Stimulated activated CD4-positive, alpha-beta T cell treated with anti-CD3 and anti-CD28 coated beads, Interleukin-12 subunit alpha, Interleukin-12 subunit beta, amount 100 ng/mL, for 48 hours (primary cell): ENCODE measurements at places on chromosomes 12 and 14.

DNA sequence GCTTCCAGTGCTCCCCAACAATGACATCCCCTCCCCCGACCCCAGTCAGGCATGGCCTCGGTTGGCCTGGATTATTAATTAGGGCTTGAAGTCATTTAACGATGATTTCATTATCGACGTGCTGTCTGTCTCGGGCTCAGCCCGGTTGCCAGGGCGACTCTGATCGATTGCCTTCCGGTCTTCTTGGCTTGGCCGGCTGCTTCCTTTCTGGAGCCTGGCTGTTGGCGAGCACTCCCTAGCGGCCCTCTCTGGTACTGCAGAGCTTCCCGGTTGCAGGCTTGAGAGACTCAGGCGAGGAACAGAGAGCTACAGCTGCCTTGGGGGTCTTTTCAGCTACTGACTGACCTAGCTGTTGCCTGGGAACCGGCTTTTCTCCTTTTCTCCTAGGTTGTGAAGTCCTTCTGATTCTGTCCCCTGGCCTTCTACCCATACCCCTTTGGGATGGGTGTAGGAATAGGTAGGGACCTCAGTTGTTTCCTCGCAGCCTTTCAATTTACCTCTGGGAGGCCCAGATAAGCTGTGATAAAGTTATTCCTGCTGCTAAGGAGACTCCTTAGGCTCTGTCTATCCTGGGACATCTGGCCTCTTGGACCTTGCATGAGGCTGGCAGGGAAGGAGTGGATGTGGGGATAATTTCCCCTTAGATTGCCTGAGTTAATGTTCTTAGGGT lies 5.5 kb upstream of the CISTR start:
- peak; percentile 92 for DNase-seq

DNA sequence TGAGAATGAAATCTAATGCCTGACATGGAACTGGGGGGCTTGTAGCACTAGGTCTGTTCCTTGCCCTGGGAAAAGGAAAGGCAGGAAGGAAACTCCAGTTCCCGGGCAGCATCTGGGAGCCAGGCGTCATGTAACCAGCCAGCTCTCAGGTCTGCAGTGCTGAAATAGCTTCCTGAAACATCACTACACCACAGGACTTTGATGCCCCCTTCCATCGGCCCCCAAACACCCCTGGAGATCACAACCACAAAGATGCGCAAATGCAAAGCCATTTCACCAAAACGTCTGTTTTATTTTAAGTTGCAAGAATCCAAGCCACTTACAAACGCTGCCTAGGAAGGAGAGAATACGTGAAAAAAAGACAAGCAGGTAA lies 40.9 kb downstream of the KCTD10 start:
- DNase-seq = no peak

DNA sequence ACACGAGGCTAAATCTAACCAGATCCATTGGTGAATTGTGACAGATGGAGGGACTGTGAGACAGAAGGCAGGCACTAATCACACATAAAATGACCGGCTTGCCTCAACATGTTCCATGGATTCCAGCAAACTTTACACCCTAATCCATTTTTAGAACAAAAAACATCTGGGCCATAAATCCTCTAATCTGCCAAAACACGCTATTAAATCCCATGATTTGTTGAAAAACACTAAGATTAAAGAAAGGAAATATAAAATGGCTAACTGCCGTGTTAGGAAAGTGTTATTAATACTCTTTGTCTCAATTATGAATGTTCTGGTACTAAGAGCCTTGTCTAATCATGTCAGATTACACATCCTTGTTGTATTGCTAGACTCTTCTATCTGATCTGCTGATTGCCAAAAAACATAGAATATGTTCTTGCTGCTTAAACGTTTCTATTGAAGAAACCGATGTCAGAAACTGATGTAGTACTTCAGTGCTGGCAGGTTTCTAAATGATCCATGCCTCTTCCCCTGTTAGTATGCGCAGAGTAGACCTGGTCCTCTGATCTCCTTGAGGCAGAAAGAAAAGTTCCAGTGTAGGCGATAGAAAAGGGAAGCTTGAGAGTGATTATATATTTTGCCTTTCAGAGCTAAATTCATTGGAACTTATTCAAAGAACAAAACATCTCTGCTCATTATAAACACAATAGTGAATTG lies 384.9 kb downstream of the SOX5 start:
- no peak for DNase-seq

DNA sequence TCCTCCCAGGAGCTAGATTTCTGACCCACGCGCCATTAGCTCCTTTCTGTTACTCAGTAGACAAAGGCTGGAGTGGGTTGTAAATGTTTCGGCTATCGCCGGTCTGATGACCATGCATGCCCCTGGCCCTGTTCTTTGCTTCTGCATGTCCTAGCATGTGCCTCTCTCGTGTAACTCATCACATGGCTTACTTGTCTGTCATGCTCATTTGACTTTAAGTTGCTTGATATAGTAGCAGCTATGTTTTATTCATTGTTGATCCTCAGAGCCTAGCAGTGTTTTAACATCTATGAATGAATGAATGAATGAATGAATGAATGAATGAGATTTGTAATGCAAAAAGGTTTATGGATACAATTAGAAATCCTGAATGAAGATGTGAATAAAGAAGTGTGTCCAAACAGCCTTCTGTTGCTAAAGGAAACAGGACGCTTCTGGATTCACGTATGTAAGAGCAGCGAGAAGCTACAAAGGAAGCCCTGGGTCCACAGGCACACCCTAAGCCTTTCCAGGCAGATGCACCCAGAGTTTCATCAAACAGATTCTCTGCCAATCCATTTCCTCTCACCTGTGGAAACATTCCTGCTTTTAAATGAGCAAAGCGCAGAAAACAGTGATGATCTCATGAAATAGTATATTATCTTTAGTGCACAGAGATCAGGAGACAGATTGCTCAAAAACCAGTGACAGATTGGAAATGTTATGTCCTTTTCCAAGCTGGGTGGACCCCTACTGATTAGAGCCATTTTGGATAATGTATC lies 3.4 kb downstream of the GSG1 start:
- no peak for DNase-seq

GRCh38 chr12:104615048-104615561 lies 158.4 kb downstream of the CHST11 start:
- no peak for DNase-seq

- DNase-seq = no peak
Measured at GRCh38 chr12:93245543-93245942, 132.2 kb upstream of the NUDT4 start.

GRCh38 chr14:96806836-96807235 lies 9.7 kb downstream of the VRK1 start:
- no peak for DNase-seq

GRCh38 chr12:7339675-7340074 lies 35.8 kb downstream of the ACSM4 start:
- no peak for DNase-seq

DNA sequence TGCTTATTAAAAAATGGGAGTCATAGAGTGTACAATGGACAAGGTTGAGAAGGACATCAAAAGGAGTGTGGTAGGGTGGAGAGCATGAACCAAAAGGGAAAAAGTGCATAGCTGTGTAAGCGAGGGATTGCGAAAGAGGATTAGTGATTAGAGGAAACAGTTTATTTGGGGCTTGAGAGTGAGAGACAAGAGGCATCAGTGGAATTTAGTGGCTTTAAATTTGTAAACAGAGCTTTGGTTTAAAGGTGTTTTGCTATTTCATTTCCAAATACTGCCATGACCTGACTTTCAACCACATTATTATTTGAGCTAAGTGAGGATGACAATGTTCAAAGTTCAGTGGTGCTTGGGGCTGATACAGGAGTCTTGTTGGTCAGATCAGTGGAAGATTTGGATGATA lies 53.4 kb downstream of the SLC16A7 start:
- DNase-seq = no peak

DNA sequence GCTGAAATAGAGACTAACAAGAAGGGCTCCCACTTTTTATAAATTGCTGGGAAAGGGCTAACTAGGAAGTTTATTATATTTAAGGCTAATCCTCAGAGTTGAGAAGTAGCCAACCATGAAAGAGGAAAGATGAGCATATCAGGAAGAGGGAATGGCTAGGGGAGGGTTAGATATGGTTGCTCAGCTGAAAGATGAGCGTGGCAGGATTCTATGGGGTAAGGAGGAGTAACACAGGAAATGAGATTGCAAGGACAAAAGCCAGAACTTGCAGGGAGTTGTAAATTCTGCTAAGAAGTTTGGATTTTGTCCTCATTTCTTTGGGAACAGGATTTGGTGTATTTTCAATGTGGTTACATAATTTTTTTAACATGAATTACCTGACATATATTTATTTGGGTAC lies 127.4 kb upstream of the ATP2B1 start:
- DNase-seq = no peak

DNA sequence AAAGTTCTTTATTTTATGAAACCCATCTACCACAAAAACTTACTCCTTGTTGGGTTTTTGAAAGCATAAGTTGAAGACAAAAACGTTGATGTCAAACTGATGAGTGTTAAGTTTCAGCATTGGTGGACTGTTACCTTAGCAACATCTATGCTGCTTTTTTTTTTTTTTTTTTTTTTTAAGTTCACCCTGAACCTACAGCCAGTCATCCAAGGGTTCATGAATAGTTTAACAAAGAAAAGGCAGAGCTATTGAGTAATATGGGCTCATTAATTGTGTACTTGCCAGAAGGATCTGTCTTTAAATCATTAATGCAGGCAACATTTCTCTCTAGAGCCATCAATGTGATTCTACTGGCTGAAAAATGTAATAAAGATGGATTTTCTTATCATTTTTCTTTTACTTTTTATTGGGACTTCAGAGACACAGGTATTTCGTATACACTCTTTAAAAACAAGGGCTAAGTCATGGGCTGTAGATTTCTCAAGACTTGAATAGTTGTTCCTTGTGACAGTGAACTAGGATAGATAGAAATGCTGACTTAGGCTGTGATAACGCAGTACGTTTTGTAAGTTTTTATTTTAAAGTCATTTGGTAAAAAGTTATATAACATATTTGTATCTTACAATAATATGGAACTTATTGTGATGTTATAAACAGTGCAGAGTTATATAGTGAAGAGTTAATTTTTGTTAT lies at the start of gene PTPRQ:
TSS of gene PTPRQ (plus strand) at position 262 of the 693 bp plus-strand sequence. CDS start at position 373, 111 bp downstream.
- no peak for DNase-seq

GRCh38 chr14:68793734-68794129 lies 865 bp upstream of the ZFP36L1 start:
- DNase-seq = no peak

DNA sequence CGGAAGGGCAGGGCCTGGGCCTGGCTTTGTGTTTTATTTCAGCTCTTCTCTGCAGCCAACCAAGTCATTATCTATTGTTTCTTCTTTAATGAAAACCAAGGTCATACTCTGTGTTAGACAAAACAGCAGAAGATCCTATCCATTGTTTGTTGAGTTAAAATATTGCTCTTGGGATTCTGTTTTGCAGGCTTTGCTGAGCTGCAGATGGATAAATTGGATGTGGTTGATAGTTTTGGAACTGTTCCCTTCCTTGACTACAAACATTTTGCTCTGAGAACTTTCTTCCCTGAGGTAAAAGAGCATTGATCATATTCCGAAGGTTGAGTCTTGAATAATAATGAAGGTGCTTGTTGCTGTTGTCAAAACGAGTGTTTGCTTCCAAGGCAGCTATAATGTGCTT lies 106.6 kb downstream of the PLXNC1 start:
- no peak for DNase-seq

DNA sequence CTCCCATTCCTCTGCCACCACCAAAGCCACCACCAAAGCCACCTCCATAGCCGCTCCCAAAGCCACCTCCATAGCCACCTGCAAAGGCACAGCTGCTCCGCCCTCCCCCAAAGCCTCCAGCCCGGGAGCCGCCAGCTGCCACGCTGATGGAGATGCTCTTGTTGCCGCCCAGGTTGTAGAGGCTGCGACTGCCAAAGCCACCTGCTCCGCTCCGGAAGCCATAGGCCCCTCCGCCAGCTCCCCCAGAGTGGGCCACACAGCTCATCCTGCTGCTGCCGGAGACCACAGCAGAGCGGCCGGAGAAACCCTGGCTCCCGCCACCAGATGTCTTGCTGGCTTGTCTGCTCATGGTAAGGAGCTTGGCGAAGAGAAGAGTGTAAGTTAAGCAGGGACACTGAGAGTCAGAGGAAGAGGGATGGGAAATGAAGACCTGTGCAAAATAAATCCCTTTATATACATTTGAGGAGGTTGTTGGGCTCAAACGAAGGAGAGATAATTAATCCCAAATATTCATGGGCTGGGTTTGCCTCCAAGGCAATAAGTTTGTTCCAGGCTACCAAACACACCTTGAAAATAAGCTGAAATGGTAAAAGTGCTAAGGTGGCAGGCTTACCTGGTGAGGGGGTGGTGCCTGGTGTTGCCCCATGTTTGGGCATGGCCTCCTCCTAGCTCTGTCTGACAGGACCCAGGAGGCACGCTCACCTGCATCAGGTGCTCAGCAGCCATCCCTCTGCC lies at the start of gene KRT3:
TSS of gene KRT3 (minus strand) at position 424 of the 735 bp plus-strand sequence. CDS start at position 349, 75 bp downstream.
- no peak for DNase-seq

DNA sequence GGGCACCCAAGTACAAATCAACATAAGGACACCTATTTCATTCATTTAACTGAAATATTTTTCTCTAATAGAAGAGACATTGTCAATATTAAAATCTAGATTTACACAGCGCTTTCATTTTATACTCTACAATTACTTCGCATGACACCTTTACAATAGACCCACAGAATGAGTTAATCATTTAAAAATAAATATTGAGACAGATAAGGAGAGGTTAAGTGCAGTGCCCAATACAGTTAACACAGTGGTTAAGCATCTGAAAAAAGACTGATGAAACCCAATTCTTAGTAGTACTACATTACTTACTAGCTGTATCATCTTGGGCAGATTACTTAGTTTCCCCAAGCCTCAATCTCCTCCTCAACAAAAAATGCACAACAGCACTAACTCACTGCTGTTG lies 116.2 kb downstream of the DENND5B start:
- no peak for DNase-seq

DNA sequence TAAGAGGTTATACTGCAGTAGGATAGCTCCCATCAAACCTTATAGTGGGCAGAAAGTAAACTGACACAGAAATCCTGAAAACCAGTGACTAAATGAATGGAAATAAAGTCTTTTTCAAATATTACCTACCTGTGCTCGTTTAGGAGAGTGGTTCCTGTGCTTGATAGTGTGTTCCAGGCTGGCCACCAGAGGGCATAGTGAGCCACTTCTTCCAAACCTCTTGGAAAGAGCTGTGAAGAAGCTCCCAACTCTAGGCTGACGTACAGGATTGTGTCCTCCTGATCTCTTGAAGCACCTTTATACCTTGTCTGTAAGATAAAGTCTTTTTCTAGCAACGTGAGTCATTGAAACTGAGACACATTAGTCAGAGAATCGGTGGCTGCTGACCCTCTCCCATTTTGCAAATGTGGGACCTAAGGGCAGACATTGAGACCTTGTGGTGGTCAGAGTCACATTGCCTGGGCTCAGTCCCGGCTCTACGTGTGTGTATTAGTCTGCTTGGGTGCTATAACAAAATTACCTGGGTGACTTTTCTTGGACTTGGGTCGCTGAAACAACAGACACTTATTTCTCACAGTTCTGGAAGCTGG lies 17.6 kb downstream of the TDP1 start:
- peak; percentile 28 for DNase-seq

GRCh38 chr14:61362072-61362750 lies 40.8 kb downstream of the PRKCH start:
- no peak for DNase-seq

DNA sequence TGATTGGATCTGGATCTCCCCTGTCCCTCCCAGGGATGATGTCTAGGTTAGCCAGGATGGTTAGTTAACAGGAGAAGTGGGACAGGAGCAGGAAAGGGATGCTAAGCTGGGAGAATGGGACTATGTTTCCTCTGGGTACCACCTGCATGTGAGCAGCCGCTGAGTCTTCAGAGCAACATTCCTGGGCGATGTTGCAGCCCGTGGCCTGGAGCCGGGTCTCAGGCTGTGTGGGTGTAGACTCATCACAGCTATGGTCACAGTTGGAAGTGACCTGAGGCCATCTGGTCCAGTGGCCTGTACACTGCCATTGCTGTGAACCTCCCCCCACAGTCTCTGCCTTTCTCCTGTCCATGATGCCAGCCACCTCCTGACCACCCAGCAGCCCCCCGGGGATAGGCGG lies 422.6 kb downstream of the DPF3 start:
- DNase-seq = no peak
